ENCODE measurements at places on chromosomes 2 and 18.
A peak's percentile ranks its signal among the peaks of the same experiment; 100 is the strongest.

GRCh38 chr2:15303874-15304273, 257.3 kb downstream of the NBAS start:
- H3K4me3 ChIP-seq = no peak overlapping the region
- H3K4me1 ChIP-seq = no peaks in the 10 kb centered on the region
- H3K27me3 ChIP-seq = no peaks in the 10 kb centered on the region
- no peak for DNase-seq
- no peak overlapping the region for H3K27ac ChIP-seq

DNA sequence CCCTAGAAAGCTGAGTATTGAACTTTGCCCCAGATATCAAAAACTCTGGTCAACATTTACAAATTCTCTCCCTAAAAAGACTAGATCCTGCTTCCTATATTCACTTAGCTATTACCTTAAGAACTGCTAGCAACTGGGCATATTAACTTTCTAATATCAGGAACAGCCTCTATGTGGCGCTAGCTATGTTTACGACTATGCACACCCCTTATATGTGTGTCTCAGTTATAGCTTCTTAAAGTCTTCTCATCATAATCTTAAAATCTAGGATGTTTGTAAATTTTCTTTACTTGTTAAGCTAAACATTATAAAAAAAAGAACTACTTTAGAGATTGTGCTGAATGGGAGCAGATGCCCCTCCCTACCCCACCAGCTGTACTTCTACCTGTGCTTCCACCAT, 1.7 kb upstream of the STAMBP start:
- no peak for DNase-seq
- peaks cover 7% of the 10 kb centered on the region for H3K4me1 ChIP-seq
- H3K27ac ChIP-seq = no peak overlapping the region
- no peak overlapping the region for H3K4me3 ChIP-seq
- H3K36me3 ChIP-seq = no peaks in the 10 kb centered on the region

GRCh38 chr2:127670957-127671290, 4.4 kb downstream of the LIMS2 start:
- H3K36me3 ChIP-seq = no peaks in the 10 kb centered on the region
- no peak overlapping the region for H3K4me3 ChIP-seq
- H3K27ac ChIP-seq = no peak overlapping the region
- H3K27me3 ChIP-seq = peaks cover 7% of the 10 kb centered on the region
- peaks cover 21% of the 10 kb centered on the region for H3K4me1 ChIP-seq

DNA sequence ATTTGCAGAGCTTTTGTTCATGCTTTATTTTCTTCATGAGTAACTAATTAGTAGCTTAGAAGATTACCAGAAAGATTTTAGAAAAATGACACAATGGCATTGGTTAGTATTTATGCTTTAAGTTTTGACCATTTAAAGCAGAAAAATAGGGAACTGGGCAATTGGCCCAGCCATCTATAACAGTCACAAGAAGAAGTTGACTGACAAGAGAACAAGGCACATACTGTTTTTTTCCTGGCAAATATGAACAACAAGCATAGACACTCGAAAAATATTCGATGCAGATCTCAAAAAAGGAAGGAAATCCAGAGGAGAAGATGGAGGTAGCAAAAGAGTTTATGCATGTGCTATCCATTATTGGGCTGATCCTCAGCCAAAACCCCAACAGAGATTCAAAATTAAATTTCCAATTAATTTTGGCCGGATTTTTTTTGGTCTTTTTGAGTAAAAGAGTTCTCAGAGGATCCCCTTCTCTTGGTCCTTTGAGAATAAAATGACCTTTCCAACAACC, 200.8 kb upstream of the SLC35G4 start:
- no peak overlapping the region for H3K4me3 ChIP-seq
- H3K27ac ChIP-seq = no peak overlapping the region
- no peak for DNase-seq
- H3K36me3 ChIP-seq = no peaks in the 10 kb centered on the region

GRCh38 chr2:71129902-71130151, 202 bp downstream of the MCEE start:
- H3K4me3 ChIP-seq = peak overlapping the region; percentile 98
- no peak for DNase-seq
- no peaks in the 10 kb centered on the region for H3K27me3 ChIP-seq
- H3K36me3 ChIP-seq = peaks cover 2% of the 10 kb centered on the region
- peaks cover 9% of the 10 kb centered on the region for H3K4me1 ChIP-seq

GRCh38 chr18:45083226-45083855, 402.7 kb downstream of the SETBP1 start:
- H3K4me3 ChIP-seq = no peak overlapping the region
- H3K27ac ChIP-seq = no peak overlapping the region
- no peak for DNase-seq
- no peaks in the 10 kb centered on the region for H3K4me1 ChIP-seq
- H3K36me3 ChIP-seq = no peaks in the 10 kb centered on the region
- H3K27me3 ChIP-seq = no peaks in the 10 kb centered on the region

GRCh38 chr18:60182223-60182622, 190.4 kb downstream of the MC4R start:
- H3K4me1 ChIP-seq = no peaks in the 10 kb centered on the region
- H3K27ac ChIP-seq = no peak overlapping the region
- no peak for DNase-seq
- no peak overlapping the region for H3K4me3 ChIP-seq

DNA sequence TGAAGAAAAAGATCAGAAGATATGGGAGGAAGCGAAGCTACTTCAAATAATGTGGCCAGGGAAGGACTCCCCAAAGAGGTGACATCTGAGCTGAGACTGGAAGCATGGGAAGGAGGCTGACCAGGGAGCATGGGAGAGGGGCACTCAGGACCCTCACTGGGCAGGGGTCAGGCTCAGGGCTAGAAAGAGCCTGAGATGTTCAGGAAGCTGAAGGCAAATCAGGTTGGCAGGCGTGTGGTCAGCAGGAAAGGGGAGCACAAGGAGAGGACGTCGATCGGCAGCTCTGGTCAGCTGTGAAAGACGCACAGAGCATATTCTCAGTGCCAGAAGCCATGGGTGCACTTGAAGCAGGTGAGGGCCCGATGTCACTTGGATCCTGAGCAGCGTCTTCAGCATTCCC, 38.2 kb upstream of the KLHL29 start:
- DNase-seq = no peak
- H3K4me1 ChIP-seq = peaks cover 24% of the 10 kb centered on the region
- H3K27ac ChIP-seq = no peak overlapping the region
- no peaks in the 10 kb centered on the region for H3K27me3 ChIP-seq

DNA sequence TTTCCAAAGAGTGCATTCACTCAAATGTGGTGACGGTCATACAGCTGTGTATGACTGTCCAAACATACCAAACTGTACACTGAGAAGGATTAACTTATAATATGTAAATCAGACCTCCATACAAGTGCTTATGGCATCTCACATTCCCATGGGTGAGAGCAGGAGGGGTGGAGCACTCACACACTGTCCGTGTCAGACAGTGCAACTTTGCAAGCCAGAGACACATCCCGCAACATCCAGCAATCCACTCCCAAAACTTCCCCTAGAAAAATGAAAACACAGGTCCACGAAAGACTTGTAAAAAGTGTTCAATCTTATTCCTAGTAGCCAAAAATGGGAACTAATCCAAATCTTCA, 36.4 kb downstream of the FAM168B start:
- peaks cover 47% of the 10 kb centered on the region for H3K36me3 ChIP-seq
- no peak overlapping the region for H3K4me3 ChIP-seq
- peaks cover 29% of the 10 kb centered on the region for H3K4me1 ChIP-seq
- H3K27ac ChIP-seq = no peak overlapping the region

- H3K4me1 ChIP-seq = no peaks in the 10 kb centered on the region
These were observed 79.1 kb upstream of the TANC1 start for GRCh38 chr2:158889135-158889853.

DNA sequence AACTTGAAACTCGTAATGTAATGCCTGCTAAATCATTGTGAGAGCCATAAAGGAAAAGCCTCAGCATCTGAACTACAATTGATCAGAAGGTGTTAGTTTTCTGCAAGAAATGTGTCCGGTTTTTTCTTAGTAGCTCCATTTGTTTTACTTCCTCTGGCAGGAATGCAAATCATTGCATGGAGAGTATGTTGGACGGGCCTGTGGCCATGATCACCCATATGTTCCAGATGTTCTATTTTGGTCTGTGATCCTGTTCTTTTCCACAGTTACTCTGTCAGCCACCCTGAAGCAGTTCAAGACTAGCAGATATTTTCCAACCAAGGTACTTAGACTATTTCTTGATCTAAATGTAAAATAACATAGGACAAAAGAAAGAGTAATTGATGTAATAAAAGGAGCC, 126.6 kb downstream of the DPP4 start:
- H3K36me3 ChIP-seq = no peaks in the 10 kb centered on the region
- H3K27me3 ChIP-seq = no peaks in the 10 kb centered on the region
- no peak overlapping the region for H3K27ac ChIP-seq
- DNase-seq = no peak
- no peak overlapping the region for H3K4me3 ChIP-seq

- peaks cover 8% of the 10 kb centered on the region for H3K4me1 ChIP-seq
- peak; percentile 17 for DNase-seq
- H3K27me3 ChIP-seq = no peaks in the 10 kb centered on the region
- peak overlapping the region; percentile 96 for H3K4me3 ChIP-seq
- H3K36me3 ChIP-seq = no peaks in the 10 kb centered on the region
These were observed 403 bp downstream of the MAP2 start for GRCh38 chr2:209424199-209424701.

GRCh38 chr2:232530626-232531260, 4.8 kb downstream of the CHRND start:
- H3K4me1 ChIP-seq = no peaks in the 10 kb centered on the region
- no peak overlapping the region for H3K27ac ChIP-seq
- no peaks in the 10 kb centered on the region for H3K27me3 ChIP-seq
- DNase-seq = no peak

Measured in spinal cord (tissue), 10 donors.